Activated T-cell treated with anti-CD3 and anti-CD28 coated beads, Interleukin-2, amount 50 U/mL, for 72 hours (primary cell): ENCODE measurements at places on chromosomes 4 and X. TPM values are rescaled to one million over a fixed set of nuclear protein-coding genes. Genes with fewer than 3 reads are reported as not detected.

- no peak for DNase-seq
- H3K4me1 ChIP-seq, result no peaks in the 10 kb centered on the region
- H3K36me3 ChIP-seq, result no peaks in the 10 kb centered on the region
- no peak overlapping the region for H3K27ac ChIP-seq
Measured at GRCh38 chr4:31360786-31361185, 640.6 kb downstream of the PCDH7 start.

Gene HPGDS
- not detected for total RNA-seq

DNA sequence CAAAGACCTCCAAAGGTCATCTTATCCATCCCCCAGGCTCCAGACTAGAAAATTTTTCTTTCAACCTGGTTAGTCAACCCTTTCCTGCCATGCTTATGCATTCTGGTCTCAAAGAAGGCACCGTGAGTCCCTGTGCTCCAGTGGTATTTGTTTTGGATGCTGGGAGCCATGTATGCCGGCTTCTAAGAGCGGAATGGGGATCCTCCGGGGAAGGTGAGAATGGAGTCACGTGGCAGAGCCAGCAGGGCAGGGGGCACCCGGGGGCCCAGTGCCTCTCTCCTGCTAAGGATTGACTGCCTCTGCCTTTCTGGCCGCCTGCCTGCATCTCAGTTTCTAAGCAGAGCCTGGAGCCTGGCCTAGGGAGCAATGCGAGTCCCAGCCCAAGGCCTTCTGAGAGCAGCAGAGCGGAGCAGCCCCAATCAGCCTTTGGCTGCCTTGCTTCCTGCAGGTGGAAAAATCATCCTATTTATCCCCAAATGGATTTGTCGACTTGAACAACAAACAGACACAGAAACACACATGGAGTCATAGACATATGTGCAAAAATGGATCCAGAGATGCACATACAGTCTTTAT is 141.0 kb downstream of the PJA1 start:
- H3K36me3 ChIP-seq, result no peaks in the 10 kb centered on the region
- peaks cover 6% of the 10 kb centered on the region for H3K4me1 ChIP-seq
- no peak for DNase-seq
- H3K27ac ChIP-seq, result no peak overlapping the region
- H3K4me3 ChIP-seq, result no peak overlapping the region

DNA sequence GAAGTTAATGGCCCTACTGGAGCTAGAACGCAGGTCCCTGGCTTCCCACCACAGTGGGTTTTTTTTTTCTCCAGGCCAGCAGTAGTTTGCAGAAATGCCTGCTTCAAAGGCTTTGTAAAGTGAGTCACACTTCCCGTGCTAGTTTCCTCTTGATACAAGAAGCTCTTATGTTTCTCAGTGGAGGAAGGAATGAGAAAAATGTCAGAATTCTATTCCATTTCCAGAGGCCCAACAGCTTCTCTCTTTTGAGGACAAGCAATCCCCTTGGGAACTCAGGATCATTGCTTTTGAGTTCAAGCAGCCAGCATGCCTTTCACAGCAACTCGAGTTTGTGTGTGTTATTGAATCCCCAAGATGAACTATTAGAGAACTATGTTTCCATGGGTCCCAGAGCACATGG is 134.3 kb downstream of the GUCY2F start:
- no peaks in the 10 kb centered on the region for H3K36me3 ChIP-seq
- no peak overlapping the region for H3K27ac ChIP-seq
- no peak overlapping the region for H3K4me3 ChIP-seq
- no peak for DNase-seq

GRCh38 chr4:188399834-188400233 is 260.6 kb downstream of the TRIML1 start:
- H3K36me3 ChIP-seq, result no peaks in the 10 kb centered on the region
- no peak for DNase-seq
- H3K27me3 ChIP-seq, result no peaks in the 10 kb centered on the region
- H3K4me3 ChIP-seq, result no peak overlapping the region
- H3K27ac ChIP-seq, result no peak overlapping the region

Gene SPP1
- total RNA-seq, result not detected

DNA sequence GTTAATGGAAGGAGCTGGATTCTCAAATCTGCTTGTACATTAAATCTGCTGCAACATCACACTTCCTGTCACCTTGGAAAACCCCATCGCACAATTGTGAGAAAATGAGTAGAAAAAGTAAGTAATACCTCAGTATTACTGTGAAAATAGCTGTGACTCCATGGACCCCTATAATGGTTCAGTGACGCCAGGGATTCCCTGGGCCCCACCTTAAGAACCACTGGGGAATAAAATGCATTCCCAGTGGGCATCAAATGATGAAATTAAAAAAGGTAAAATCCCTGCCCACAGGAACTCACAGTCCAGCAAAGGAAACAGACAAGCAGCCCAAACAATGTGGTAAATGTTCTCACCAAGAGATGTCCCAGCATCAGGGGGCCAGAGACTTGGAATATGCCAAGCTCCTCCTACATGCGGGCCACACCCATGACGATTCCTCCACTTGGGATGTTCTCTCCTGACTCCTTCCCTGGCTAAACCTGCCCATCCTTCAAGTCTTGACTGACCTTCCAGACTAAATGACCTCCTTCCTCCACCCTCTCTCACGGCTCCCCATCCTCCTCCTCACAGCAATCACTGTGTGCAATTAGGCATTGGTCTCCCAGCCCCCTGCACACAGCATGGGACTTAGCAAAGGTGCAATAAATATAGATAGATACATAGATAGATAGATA is 2.6 kb downstream of the EVC2 start:
- H3K4me3 ChIP-seq, result no peak overlapping the region
- peaks cover 8% of the 10 kb centered on the region for H3K36me3 ChIP-seq
- DNase-seq, result no peak
- peaks cover 10% of the 10 kb centered on the region for H3K4me1 ChIP-seq
- H3K27ac ChIP-seq, result no peak overlapping the region
- peaks cover 41% of the 10 kb centered on the region for H3K27me3 ChIP-seq

Gene PCGF3
- 35.5 TPM for total RNA-seq

Gene TACR3
- not detected for total RNA-seq

Gene RHOXF2B
- total RNA-seq, result not detected

- peaks cover 43% of the 10 kb centered on the region for H3K4me1 ChIP-seq
- H3K27ac ChIP-seq, result peak overlapping the region; percentile 38
- peaks cover 11% of the 10 kb centered on the region for H3K27me3 ChIP-seq
- H3K4me3 ChIP-seq, result peak overlapping the region; percentile 88
- H3K36me3 ChIP-seq, result no peaks in the 10 kb centered on the region
Measured at GRCh38 chr4:88008122-88008742, 797 bp downstream of the PKD2 start.

Gene QRFPR
- not detected for total RNA-seq

GRCh38 chrX:103464072-103464773 is 55.1 kb downstream of the RAB40A start:
- H3K27me3 ChIP-seq, result peaks cover 27% of the 10 kb centered on the region
- peak overlapping the region; percentile 92 for H3K4me3 ChIP-seq
- peak overlapping the region; percentile 71 for H3K27ac ChIP-seq
- DNase-seq, result peak; percentile 8

Gene UBL4A
- total RNA-seq, result 53.5 TPM

GRCh38 chr4:38939165-38939564 is 71.6 kb downstream of the FAM114A1 start:
- H3K36me3 ChIP-seq, result peaks cover 2% of the 10 kb centered on the region
- peak overlapping the region; percentile 82 for H3K27ac ChIP-seq
- H3K4me1 ChIP-seq, result peaks cover 57% of the 10 kb centered on the region
- no peak for DNase-seq
- H3K27me3 ChIP-seq, result no peaks in the 10 kb centered on the region
- peak overlapping the region; percentile 60 for H3K4me3 ChIP-seq

GRCh38 chr4:114021451-114021850 is 42.0 kb upstream of the ARSJ start:
- H3K4me1 ChIP-seq, result no peaks in the 10 kb centered on the region
- H3K27me3 ChIP-seq, result no peaks in the 10 kb centered on the region
- no peak for DNase-seq

GRCh38 chr4:140344621-140345020 is 28.8 kb upstream of the SCOC start:
- H3K4me1 ChIP-seq, result peaks cover 4% of the 10 kb centered on the region
- peaks cover 28% of the 10 kb centered on the region for H3K27me3 ChIP-seq
- H3K27ac ChIP-seq, result no peak overlapping the region
- H3K4me3 ChIP-seq, result no peak overlapping the region
- no peaks in the 10 kb centered on the region for H3K36me3 ChIP-seq
- DNase-seq, result no peak

- H3K27me3 ChIP-seq, result peaks cover 17% of the 10 kb centered on the region
- peaks cover 8% of the 10 kb centered on the region for H3K4me1 ChIP-seq
- peak overlapping the region; percentile 69 for H3K27ac ChIP-seq
Measured at GRCh38 chr4:123640271-123640670, 243.7 kb downstream of the SPRY1 start.

DNA sequence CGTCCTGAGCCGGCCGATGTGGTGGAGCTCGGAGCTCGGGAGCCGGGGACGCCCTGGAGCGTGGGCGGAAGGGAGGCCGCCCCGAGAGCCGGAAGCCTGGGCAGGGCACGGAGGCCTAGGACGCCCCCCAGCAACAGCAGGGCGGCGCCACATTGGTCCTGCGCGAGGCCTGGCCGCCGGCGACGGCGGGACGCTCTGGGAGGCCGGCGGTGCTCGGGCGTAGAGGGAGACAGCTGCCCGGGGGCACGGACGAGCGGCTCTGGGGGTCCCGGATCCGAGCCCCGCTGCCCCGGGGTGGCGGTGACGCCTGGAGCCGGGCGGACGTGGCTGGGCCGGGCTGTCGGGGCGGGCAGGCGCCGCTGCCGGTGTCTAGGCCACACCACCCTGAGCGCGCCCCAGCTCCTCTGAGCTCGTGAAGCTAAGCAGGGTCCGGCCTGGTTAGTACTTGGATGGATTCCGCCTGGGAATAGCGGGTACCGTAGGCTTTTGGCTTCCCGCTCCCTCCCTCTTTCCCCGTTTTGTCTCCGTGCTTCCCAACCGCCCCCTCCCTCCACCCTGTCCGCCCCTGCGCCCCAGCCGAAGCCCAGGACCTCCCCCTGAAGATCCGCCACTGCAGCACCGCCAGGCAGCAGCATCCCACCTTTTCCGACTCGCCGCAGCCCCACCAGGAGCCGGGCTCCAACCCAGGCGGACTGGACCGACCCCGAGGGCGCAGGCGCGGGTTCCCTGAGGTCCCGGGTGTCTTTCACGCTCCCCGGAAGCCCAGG is 12.1 kb downstream of the FRG2 start:
- peaks cover 29% of the 10 kb centered on the region for H3K4me1 ChIP-seq
- H3K27me3 ChIP-seq, result peaks cover 72% of the 10 kb centered on the region
- peak; percentile 14 for DNase-seq
- H3K36me3 ChIP-seq, result peaks cover 5% of the 10 kb centered on the region
- H3K4me3 ChIP-seq, result peak overlapping the region; percentile 65
- no peak overlapping the region for H3K27ac ChIP-seq

DNA sequence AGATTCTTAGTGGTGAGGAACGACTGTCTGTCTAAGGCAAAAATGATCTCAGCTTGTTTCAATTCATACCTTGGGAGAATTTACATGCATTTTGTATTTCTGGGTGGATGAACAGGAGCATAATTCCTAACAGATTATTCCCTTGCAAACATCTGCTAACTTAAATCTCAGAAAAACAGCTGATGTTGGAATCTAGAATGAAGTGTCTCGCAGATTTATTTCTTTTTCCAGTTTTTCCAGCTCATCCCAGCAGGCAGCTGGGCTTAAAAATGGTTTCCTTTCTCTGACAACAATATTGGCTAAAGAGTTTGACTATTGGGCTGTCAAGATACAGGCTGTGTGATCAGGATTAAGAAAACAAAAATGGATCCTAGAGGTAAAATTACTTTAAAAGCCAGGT is 1.1 kb downstream of the LNX1 start:
- DNase-seq, result no peak
- no peak overlapping the region for H3K27ac ChIP-seq
- H3K27me3 ChIP-seq, result peaks cover 45% of the 10 kb centered on the region
- no peaks in the 10 kb centered on the region for H3K36me3 ChIP-seq
- peaks cover 6% of the 10 kb centered on the region for H3K4me1 ChIP-seq

- no peaks in the 10 kb centered on the region for H3K4me1 ChIP-seq
- peaks cover 4% of the 10 kb centered on the region for H3K27me3 ChIP-seq
- H3K36me3 ChIP-seq, result no peaks in the 10 kb centered on the region
- no peak overlapping the region for H3K27ac ChIP-seq
- no peak for DNase-seq
Measured at GRCh38 chr4:57098941-57099340, 11.2 kb downstream of the IGFBP7 start.

Gene P2RY10
- total RNA-seq, result 82.7 TPM

GRCh38 chr4:43394976-43395375 is 502.5 kb downstream of the GRXCR1 start:
- no peaks in the 10 kb centered on the region for H3K27me3 ChIP-seq
- DNase-seq, result no peak
- peaks cover 3% of the 10 kb centered on the region for H3K36me3 ChIP-seq
- no peak overlapping the region for H3K27ac ChIP-seq
- H3K4me1 ChIP-seq, result no peaks in the 10 kb centered on the region

DNA sequence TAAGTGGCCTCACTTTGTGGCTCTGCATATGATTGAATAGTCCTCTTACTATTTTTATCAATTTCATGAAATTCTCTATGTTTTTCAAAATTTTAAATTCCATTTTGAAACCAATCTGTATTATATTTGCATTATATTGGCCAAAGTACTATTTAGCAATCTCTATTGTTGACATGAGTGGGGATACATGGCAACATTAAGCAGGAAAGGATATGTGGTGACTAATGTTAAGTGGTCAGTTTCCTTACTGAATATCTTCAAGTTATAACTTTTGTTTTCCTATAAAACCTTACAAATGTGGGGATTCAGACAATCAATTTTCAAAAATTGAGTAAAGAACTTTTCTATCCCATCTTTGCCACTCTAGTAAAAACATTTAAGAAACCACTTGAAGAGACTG is 10.2 kb downstream of the BBS7 start:
- H3K4me3 ChIP-seq, result no peak overlapping the region

Gene CACNA1F
- 4.1 TPM for total RNA-seq

DNA sequence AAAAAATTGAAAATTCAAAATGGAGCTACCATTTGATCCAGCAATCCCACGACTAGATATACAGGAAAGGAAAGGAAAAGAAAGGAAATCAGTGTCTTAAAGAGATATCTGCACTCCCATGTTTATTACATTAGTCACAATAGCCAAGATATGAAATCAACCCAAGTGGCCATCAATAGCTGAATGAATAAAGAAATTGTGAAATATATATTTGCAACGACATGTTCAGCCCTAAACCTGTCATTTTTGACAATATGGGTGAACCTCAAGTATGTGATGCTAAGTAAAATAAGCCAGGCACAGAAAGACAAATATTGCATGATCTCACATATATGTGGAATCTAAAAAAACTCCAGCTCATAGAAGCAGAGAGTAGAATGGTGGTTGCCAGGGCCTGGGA is 155.1 kb downstream of the ANXA5 start:
- H3K4me1 ChIP-seq, result peaks cover 5% of the 10 kb centered on the region
- H3K4me3 ChIP-seq, result no peak overlapping the region
- no peak overlapping the region for H3K27ac ChIP-seq
- H3K36me3 ChIP-seq, result no peaks in the 10 kb centered on the region
- no peaks in the 10 kb centered on the region for H3K27me3 ChIP-seq
